Activated CD4-positive, alpha-beta T cell treated with anti-CD3 and anti-CD28 coated beads, Interleukin-2, amount 50 U/mL, for 16 hours (primary cell): ENCODE measurements at places on chromosomes 13 and 19.

DNA sequence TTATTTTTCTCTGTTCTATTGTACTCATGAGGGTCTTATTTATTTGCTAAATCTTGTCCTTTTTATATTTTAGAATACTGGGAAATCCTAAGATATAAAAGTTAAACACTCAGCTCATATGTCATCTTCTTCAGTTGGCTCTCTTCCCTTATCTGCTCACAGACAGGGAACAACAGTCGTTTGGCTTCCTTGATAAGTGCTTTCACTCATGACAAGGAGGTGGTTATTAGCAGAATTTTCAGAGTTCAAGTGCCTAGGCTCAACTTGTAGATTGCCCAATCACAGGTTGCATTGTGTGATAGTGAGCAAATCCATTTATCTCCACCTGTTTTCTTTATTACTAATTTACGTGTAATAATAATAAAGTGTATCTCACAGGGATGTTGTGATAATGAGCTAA, 620.3 kb upstream of the PCDH20 start:
- DNase-seq: no peak

DNA sequence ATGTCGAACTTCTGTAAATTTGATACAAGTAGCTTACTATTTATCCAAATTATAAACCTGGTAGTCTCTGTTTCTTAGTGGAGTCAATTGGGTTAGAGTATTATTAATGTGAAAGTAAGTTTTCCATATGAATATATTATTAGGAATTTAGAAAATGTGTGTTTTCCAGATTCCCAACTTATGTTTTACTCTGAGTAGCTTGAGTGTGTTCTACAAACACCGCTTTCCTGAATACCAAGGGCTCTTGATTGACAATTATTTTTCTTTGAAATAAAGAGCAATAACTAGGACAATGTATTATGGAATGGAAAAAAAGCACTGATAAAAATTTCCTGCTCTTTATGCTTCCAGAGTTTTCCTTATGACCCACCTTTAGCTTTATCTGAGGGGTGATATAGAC, 233.6 kb downstream of the POSTN start:
- no peak for DNase-seq

- no peak for DNase-seq
Measured at GRCh38 chr13:113740661-113741060, 18.4 kb upstream of the TMEM255B start.

GRCh38 chr19:57192077-57192420, 749 bp downstream of the ZNF264 start:
- DNase-seq: no peak

GRCh38 chr19:17332677-17333581, 1.7 kb downstream of the ANO8 start:
- DNase-seq: peak; percentile 42

- DNase-seq: no peak
Measured at GRCh38 chr19:16185768-16186123, 536 bp downstream of the FAM32A start.

GRCh38 chr13:32852526-32852925, 163.7 kb upstream of the KL start:
- DNase-seq: no peak

DNA sequence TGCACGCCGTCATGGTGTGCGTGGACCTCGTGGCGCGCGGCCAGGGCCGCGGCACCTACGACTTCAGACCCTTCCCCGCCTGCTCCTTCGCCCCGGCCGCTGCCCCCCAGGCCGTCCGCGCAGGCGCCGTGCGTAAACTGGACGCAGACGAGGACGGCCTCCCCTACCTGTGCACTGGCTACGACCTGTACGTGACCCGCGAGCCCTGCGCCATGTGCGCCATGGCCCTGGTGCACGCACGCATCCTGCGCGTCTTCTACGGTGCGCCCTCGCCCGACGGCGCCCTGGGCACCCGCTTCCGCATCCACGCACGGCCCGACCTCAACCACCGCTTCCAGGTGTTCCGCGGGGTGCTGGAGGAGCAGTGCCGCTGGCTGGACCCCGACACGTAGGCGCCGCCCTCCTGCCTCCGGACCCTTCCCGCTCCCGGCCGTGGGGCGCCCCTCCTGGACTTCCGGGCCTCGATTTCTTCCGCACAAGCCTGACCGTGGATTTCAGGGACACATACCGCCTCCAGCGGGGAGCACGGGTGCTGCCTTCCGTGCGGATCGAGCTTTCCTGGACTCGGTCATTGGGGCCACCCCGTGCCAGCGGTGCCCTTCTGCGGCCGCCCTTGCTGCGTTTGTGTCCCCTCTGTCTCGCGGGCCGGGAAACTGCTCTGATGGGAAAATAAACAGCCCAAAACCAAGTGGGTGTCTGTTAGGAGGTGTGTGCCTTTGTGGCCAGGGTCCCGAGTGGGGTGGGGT, 7.7 kb downstream of the ADAT3 start:
- no peak for DNase-seq

GRCh38 chr13:43877326-43877725, 2.2 kb downstream of the CCDC122 start:
- DNase-seq: no peak

GRCh38 chr19:35154525-35155406, at the start of gene FXYD5:
TSS of gene FXYD5 (plus strand) at chr19:35154735. CDS start at chr19:35155551, 816 bp downstream.
- DNase-seq: peak; percentile 76

DNA sequence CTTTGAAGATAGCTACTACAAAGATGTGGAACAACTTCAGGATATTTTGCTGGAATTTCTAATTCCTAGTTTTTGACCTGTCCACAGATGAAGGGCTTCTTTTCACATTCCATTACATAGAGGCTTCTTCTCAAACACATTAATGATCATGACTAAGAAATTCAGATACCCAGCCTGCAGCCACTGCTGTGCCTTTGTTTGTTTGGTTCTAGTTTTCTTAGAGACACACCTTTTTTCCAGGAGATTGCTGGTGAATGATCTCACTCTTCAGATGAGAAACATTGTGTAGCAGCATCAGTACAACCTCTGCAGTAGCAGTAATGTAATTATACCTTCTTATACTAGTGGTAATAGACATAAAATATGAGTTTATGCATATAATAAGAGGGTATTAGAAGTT, 5.0 kb downstream of the TDRD3 start:
- no peak for DNase-seq

- DNase-seq: no peak
Measured at GRCh38 chr13:65631078-65631477, 1599.1 kb downstream of the PCDH9 start.

- no peak for DNase-seq
Measured at GRCh38 chr13:38462605-38463004, 113.0 kb downstream of the UFM1 start.

- no peak for DNase-seq
Measured at GRCh38 chr13:61156753-61157152, 258.9 kb downstream of the PCDH20 start.

- DNase-seq: no peak
Measured at GRCh38 chr13:113560645-113561416, 23.7 kb upstream of the TFDP1 start.
